ENCODE measurements at places on chromosomes 6 and 20.
A peak's percentile ranks its signal among the peaks of the same experiment; 100 is the strongest.

GRCh38 chr6:124466949-124467348, 495.3 kb upstream of the RNF217 start:
- DNase-seq = no peak

GRCh38 chr6:159691133-159691962, 1.7 kb downstream of the SOD2 start:
- peak; percentile 82 for DNase-seq

DNA sequence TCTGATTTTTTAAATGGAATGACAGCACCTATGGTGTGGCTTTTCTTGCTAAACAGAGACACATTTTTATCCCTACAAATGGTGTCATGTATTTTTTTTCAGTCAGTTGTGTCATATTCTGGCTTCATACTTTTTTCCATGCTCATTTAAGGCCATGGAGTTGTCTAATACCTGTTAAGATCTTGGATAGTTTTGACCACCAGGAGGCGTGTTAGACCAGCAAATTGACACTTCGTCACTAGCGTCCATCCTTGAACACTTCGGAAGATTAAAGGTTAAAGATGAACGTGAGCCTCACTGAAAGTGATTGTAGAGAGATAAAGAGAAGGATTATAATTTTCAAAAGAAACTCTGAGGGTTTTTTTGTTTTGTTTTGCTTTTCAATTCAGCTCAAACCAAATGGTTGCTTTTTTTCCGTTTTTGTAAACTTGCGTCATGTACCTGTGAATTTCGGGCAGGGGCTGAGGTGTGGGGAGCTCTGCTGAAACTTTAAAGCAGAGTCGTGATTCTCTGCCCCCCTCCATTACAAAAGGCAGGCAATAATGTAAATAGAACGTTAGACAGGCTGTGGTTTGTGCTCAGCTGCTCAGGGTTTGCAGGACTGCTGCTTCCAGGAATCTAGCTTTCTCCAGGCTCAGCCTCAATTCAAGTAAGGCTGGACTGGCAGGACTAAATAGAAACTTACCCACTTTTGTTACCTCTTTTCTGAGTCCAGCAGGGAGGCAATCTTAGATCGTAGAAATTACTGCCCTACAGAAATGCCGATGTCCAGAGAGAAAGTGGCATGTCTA, 245.1 kb downstream of the FOXA2 start:
- peak; percentile 81 for DNase-seq

- DNase-seq = peak; percentile 73
Observed at GRCh38 chr6:31579119-31579505, 3.1 kb downstream of the LTB start.

GRCh38 chr20:20455926-20456325, 88.0 kb downstream of the INSM1 start:
- no peak for DNase-seq

- DNase-seq = no peak
Observed at GRCh38 chr6:107360476-107360875, 98.9 kb downstream of the PDSS2 start.

GRCh38 chr6:2845880-2846208, 4.2 kb upstream of the SERPINB1 start:
- no peak for DNase-seq

DNA sequence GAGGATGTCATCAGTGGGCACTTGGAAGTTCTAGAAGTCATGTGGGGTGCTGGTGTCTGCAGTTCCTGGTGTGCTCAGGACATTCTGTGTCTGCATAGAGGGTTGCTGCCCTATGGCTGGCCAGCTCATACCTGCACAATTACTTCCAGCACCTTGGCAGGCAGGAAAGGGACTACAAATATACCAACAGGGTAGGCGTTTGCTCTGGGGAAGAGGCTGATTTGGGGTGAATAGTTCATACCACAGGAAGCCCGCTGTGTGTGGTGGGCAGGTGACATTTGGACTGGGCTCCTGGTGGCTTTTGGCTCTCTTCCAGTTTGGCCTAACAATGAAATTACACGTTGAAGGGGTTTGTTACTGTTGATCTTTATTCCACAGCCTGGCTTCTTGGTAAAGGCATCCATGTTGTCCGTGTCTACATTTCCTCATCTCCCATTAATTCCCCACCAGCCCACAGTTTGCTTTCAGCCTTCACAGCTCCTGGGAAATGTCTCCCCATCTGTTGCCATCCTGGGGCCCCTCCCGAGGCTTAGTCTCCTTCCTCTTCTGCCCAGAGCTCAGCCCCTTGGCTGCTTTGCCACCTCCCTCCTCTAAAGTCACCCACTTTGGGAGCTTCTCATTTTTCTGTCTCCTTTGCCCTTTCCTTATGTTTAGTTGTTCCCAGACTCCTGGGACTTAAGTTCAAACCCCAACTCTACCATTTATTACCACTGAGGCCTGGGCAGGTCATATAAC, 88.1 kb downstream of the RSPH3 start:
- DNase-seq = peak; percentile 68

DNA sequence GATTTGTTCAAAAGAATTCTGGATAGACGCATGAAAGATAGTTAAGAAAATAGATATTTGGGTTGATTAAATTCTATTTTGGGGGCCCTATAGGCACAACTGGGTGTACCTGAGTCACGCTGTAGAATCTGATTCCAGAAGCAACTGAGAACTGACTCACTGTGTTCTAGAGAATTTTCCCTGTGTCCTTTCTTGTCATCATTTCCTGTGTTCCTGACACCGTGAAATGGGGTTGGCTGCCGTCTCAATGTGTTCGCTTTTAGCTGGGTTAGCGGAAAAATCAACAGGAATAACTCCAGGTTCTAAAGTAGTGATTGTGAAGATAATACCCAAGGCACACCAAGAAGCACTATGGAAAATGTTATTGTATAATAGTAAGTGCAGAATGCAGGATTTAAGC, 5.0 kb downstream of the GCNT2 start:
- no peak for DNase-seq

DNA sequence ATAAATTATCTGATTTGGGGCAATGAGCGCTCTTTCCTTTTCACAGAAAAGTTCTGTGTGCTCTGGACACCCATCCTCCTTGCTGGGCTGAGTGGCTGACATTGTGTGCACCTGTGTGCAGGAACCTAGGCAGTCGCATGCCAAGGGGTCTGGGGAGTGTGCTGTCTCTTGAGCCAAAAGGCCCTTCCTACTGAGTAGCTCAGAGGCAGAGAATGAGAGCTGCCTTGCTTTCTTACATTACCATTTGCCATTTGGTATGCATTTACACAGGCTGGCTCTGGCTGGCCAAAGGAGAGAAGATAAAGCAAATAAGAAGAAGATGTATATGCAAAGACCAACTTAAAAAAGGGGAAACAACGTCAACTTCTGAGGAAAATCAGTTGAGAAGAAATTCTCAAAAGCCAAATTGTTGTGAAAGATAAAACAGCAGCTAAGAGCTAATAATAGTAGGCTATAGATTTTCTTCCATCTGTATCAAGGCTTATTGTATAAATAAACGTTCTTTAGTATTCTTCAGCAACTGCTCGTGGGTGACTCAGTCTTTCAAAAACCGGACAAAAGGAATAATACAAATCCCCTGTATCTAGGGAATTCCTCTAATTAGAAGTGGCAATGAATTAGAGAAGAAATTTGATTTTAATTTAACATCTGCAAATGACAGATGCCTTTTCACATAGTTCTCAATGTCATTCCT, 121.9 kb downstream of the INSM1 start:
- DNase-seq = no peak

GRCh38 chr20:58981628-58982364, 740 bp downstream of the NELFCD start:
- peak; percentile 71 for DNase-seq

- DNase-seq = peak; percentile 64
Observed at GRCh38 chr6:118808793-118809638, 84.9 kb upstream of the ASF1A start.

DNA sequence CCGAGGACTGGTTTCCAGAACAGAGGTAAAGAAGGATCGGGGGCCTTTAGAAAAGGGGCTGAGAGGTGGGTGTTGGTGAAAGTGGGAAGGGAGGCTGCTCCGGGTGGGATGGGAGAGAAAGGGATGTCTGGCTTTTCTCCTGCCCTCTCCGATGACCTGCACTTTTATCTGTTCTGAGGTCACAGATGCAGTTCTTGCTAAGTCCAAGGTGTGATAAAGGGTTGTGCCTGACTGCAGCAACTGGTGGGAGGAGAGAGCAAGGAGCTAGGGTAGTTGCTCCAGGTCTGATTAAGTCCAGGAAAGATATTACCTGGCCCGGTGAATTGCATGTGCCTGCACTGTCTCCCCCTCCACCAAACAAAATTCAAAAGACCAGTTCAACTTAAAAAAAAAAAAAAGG, 145.6 kb upstream of the SOX4 start:
- DNase-seq = no peak

DNA sequence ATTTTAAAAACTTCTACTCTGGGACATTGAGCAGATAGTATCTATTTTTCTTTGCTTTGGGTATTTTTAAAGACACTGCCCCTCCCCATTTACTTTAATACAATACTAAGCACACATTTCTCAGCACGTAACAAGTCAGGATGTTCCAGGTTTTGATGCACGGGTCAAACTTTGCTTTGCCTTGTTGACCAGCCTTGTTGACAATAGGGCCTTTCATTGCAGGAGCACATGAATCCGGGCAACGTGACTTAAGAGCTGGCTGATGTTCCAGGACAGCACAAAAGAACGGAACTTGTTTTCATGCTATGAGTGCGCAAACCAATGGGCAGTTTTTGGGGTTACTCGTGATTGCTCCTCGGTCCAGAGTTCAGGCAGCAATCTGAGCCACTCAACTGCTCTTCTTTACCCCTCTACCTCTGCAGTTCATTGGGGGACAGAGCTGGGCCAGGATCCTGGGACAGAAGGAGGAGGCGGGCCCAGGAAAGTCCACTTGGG, 78.6 kb upstream of the SLC22A16 start:
- no peak for DNase-seq

- DNase-seq = no peak
Observed at GRCh38 chr6:76510489-76510888, 438.0 kb upstream of the IMPG1 start.

- DNase-seq = no peak
Observed at GRCh38 chr6:118649918-118650581, 1.3 kb downstream of the CEP85L start.

- no peak for DNase-seq
Observed at GRCh38 chr6:136607204-136607931, 57.1 kb upstream of the MAP7 start.

- no peak for DNase-seq
Observed at GRCh38 chr6:89536231-89536630, 102.3 kb downstream of the LYRM2 start.

DNA sequence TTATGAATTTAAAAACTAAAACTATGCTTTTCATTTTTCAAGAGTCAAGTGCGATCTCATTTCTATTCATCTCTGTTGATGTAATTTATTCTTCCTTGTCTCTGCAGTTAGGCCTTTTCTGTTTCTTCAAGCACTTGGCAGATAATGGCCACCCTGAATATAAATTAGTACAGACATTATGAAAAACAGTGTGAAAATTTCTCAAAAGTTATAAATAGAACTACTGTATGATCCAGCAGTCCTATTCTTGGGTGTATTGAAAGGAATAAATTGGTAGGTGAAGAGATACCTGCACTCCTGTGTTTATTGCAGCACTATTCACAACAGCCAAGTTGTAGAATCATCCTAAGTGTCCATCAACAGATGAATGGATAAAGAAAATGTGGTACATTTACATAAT, 248.3 kb downstream of the DOK5 start:
- DNase-seq = no peak

GRCh38 chr6:79813143-79813850, 134.1 kb downstream of the ELOVL4 start:
- no peak for DNase-seq

GRCh38 chr6:36224918-36225461, 28.4 kb downstream of the BRPF3 start:
- no peak for DNase-seq

DNA sequence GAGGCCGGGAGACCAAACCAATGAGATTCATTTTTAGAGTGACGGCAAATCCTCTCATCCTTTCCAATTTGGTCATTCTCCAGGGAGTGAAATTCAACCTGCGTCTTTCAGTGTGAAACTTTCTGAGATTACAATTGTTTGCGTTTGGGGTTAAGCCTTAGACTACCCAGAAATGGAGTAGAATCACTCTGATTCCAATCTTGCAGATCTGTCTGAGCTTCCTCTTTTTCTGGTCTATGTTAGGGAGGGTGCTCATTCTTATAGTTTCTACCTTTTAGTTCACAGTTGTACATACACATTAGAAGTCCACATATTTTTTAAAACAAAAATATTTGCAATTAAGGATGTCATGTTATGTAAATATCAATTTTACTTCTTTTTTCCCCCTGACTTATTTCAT, 183.0 kb upstream of the PHACTR1 start:
- no peak for DNase-seq

DNA sequence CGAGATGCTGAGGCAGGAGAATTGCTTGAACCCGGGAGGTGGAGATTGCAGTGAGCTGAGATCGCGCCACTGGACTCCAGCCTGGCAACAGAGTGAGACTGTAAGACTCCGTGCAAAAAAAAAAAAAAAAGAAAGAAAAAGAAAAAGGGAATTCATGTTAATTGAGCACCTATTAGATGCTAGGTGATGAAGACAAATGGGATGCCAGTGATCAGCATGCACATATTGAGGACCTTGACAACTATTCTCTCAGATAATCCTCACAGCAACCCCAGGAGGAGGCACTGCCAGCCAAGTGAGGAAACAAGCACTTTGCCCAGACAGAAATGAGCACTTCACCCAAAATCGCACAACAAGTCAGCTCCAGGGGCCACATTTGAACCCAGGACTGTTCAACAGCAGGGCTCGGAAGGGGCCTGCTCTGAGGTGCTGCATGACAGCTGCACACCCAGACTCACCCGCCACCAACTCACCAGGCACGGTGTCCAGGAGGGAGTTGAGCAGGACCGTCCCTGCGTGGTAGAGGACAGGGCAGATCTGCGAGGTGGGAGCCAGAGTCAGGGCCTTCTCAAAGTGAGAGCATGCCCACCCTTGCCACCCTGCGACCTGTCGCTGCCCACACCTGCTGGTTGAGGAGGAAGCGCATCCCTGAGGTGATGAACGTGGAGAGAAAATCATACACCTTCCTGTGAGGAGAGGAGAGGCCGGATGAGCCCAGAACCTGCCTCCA, 4.6 kb downstream of the PLTP start:
- DNase-seq = no peak

GRCh38 chr6:133610227-133610840, 278.6 kb upstream of the TCF21 start:
- DNase-seq = no peak

- peak; percentile 63 for DNase-seq
Observed at GRCh38 chr6:85923013-85923430, 280.3 kb upstream of the SYNCRIP start.
